NCI-H526 (cell line): ENCODE measurements at places on chromosomes 7 and 10.

GRCh38 chr10:133289761-133290160 is 13.1 kb upstream of the ADAM8 start:
- DNase-seq, result no peak

DNA sequence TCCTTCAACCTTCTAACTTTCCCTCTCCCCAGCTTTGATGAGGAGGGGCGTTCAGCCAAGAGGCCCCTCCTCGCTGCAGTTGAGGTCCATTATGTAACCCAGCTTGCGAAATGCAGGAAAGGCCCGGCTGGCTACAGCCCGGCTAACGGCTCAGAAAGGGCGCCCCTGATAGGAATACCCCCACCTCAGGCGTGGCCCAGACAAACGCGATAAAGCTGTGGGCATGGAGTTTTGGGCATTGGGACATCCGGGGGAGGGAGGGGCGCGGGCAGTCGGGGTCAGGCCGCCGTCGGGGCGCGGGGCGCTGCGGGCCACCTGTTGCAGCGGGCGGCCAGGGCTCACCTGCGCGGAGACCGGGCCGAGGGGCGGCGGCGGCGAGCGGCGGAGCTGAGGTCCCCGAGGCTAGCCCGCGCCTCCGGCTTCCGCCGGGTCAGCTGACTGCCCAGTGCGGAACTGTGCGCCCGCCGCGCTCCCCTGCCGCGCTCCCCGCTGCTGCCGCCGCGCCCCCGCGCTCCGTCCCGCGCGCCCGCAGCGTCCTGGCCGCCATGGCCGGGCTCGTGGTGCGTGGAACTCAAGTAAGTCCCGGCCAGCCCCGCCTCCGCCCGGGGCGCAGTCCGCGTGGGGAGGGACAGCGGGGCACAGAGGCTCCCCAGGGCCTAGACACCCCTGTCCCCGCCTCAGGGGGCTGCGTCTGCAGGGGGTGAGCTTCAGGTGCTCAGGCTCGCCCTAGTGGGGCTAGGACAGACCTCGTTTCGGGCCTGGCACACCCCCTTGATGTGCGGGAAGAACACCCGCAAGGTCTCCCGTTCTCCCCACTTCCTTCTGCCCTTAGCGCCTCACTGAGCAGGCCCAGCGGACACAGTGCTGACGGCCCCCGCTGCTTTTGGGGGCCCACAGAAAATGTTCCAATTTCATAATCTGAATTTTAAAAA is at the start of gene LRMDA:
Gene LRMDA (plus strand): TSS at position 445 of the 932 bp plus-strand sequence.
- DNase-seq, result no peak

DNA sequence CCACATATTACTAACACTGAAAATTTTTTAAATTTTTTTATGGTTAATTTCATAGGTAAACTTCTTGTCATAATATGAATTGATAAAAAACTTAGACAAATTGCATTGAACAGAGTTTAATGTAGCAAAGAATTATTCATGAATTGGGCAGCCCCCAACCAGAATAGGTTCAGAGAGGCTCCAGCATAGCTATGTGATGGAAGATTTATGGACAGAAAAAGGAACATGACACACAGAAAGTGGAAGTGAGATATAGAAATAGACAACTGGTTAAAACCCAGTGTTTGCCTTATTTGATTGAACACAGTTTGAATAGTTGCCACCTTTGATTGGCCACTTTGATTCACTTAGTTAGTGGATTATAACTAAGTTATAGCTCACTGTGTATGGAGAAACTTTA is 87.2 kb downstream of the AHR start:
- DNase-seq, result no peak

DNA sequence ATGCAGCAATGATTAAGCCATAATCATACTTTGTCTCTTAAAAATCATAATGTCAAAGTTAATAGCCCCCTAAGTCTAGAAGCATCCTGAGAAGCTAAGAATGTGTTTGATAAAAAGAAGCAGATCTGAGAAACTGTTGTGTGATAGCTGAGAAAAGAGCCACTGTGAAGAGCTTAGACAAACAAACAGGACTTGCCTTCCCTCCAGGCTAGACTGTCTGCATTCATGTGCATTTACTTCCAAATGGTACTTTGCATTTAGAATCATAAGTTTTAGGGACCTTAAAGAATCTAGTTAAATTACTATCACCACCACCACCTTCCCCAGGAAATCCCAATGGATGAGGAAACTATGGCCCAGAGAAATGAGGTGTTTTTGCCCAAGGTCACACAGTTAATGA is 62.7 kb upstream of the NFKB2 start:
- no peak for DNase-seq

DNA sequence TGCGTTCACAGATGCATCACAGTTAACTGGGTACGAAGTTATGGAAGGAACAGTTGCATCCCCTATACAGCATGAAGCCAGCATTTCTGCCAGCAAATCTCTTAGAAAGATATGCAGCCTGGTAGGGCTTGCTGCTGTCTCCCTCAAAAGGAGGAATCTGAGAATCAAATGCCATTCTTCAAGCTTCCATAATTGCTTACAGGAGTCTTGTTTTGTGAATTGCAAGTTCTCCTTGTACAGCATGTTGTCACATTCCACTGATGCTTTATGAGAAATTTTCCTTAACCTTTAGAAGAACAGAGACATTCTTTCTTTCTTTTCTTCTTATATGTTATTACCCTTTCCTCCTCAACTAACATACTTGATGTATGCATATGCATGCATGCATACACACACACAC is 134.6 kb downstream of the CHRM2 start:
- DNase-seq, result no peak

DNA sequence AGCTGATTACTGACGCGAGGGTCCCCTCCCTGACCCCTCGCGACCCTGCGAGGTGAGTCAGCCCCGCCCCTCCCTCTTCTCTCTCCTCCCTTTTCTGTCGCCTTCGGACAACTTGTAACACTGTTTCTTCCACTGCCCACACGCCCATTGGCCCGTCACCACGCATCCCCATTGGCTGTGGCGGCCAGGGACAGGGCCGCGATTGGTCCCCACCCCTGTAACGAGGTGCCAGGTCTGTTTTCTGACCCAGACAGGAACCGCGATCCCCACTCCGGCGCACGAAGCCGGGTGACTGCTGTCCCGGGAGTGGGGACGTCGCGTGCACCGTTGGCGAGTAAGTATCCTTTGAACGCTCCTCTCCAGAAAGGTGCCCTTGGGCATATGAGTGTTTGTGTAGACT is at the start of gene STRA8:
Gene STRA8 (plus strand): TSS at position 269 of the 400 bp plus-strand sequence. CDS start 6,687 bp downstream, outside the sequence.
- no peak for DNase-seq

DNA sequence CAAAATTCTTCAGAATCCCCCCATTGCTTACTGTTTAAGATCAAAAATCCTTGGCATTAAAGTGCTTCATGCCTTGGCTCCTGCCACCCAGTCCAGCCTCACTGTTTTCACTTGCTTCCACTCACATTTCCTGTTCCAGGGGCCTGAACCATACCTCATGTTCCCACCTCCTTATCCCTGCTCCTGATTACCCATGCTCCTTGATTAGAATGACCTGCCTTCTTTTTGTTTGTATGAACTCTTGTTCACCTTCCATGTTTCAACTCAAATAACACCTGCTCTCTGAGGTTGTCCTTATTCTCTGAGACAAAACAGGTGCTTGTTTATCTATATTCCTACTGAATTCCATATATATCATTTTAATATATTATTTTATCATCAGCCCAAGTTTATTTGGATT is 77.1 kb upstream of the VSTM2A start:
- no peak for DNase-seq

DNA sequence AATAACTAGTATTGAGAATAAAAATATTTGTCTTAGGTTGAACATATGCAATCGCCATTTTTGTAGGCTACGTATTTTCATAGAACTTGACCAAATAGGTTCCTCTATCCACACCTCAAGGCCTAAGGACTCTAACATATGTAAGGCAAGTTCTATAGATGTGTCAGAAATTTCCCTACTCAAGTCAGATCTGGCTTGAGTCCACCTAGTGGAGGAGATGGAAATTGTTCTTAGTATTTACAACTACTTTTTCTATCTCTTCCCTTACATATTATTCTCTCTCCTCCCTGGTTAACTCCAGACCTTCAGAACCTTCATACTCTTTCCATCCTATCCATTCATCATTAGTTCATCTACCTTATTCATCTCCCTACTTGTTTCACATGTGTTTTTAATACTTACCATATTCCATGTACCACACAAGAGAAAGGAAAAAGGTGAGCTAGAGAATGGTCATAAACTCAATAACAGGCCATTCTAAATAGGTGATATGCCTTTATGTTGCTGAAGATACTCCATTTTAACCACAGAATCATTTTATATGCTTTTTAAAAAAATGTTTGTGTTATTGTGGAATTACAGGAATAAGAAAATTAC is 174.5 kb upstream of the HDAC9 start:
- DNase-seq, result peak; percentile 55

- no peak for DNase-seq
Observed at GRCh38 chr10:113978802-113979201, 64.9 kb upstream of the ADRB1 start.

GRCh38 chr7:98209166-98209920 is 1.9 kb upstream of the BHLHA15 start:
- no peak for DNase-seq

DNA sequence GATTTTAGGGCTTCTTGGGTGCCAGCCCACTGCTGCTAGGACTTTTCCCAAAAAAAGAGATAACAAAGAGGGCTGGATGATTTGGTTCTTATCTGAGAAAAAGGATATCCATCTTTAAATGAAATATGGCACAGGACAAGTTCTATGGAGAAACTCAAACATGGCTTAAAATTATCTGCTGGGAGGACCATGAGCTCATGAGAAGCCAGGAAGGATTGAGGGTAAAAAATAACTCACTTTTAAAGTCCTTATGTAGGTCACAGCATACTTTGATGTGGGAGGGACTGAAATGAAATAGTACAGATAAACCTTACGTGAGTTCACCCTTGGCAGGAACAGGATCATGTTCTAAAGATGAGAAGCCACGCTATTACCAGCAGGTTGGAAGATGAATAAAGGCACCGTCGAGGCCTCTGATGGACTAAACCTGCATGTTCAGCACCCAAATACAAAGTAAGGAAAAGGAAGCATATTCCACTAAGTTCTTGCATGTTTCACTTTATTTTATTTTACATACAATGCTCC is 369.2 kb upstream of the KLF6 start:
- no peak for DNase-seq

DNA sequence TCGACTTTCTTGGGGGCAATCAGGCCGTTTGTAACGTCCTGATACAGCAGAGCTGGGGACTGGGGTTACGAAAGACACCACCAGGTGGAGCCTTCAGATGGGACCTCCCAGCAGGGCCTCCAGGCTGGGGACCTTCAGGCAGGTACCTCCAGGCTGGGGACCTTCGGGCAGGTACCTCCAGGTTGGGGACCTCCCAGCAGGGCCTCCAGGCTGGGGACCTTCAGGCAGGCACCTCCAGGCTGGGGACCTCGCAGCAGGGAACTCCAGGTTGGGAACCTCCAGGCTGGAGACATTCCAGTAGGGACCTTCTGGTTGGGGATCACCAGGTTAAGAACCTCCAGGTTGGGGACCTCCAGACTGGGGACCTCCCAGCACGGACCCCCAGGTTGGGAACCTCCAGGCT is 23.5 kb upstream of the GPR146 start:
- DNase-seq, result no peak

- DNase-seq, result no peak
Observed at GRCh38 chr10:76937181-76937600, 700.4 kb downstream of the KCNMA1 start.

DNA sequence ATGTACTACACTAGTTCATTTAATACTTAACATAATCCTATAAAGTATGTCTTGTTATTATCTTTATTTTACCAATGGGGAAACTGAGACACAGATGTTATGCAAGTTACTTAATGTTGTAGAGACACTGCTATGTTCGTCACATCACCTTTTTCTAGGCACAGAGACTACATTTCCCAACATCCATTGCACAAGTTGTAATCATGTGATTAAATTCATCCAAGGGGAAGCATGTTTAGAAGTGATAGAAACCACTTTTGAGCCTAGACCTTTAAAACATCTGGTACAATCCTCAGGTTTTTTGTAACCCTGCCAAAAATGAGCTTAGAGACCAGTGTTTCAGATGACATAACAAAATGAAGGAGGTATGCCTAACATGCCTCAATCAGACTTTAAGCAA is 386.8 kb upstream of the HPS1 start:
- no peak for DNase-seq
